Inflammatory macrophage treated with lipopolysaccharide for 4 hours (primary cell): ENCODE measurements at places on chromosomes 5 and 9.

DNA sequence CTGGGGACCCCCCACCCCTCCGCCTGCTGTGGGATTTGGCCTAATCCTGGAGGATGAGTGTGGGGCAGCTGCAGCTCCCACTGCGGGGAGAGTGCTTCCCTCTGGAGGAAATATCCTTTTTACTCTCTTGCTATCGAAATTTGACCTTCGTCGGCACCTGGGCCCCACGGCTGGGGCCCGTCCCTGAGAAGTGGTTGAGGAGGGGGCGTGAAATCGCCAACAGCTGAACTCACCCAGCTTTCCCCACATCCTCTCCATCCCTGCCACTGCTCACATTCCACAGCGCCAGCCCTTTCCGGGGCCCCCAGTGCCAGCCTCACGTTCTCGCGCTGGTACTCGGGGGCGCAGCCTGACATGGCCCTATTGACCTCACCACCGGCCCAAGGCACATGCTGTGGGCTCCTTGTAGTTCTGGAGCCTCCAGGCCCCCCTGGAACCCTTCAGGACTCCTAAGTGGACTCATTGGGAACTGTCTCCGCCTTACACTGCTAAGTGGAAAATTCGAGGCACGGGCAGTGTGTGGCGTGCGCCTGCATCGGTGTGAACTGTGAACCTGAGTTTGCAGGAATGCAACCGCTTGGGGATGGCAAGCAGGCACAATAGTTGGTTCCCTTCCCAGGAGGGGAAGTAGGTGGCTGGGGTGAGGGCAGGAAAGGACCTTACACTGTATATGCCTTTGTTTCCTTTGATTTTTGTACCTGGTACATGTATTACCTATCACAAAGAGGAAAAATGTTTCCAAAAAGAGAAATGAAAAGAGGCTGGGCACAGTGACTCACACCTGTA, 19.2 kb downstream of the FGFR4 start:
- no peak for DNase-seq

DNA sequence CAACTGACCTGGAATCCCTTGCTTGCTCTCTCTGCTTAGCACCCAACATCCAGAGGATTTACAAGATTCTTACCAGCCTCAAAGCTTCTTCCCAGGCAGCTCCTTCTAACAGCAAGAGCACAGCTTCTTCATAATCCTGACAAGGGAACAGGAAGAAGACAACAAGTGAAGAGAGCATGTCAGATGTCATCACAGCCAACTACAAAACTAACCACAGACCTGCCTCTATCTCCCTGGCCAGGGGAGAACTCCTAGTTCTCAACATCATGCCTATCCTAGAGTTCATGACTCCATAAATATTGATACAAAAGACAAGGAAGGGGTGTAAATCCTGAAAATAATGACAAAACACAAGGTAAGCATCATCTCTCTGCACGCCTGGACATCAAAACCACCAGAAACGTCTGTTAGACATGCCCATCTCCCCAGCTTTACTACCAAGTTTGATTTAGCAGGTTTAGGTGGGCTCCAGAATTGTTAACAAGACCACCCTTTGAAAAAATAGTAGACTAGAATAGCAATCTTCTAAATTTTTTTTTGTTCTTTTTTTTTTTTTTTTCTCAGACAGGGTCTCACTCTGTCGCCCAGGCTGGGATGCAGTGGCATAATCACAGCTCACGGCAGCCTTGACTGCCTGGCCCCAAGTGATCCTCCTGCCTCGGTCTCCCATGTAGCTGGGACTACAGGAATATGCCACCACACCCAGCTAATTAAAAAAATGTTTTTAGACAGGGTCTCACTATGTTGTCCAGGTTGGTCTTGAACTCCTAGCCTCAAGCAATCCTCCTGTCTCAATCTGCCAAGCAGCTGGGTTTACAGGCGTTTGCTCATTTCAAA, 20.2 kb downstream of the ACTL7A start:
- no peak for DNase-seq

DNA sequence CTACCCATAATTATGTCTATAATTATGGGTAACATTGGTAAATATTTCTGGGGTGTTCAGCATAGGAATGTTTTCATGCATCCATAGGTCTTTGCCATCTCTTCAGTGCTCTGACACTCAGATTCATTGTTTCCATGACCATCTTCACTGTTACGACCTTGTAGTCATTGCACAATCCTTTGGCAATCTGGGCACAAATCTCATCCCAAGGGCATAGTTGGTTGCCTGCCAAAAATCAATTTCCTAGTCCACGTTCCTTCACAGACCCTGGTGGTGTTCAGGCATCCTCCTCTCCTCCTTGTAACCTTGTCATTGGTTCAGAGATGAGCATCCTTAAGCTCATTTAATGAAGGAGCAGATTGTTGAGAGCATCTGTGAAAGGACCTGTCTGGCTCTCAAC, 1400.7 kb downstream of the CDH12 start:
- no peak for DNase-seq

DNA sequence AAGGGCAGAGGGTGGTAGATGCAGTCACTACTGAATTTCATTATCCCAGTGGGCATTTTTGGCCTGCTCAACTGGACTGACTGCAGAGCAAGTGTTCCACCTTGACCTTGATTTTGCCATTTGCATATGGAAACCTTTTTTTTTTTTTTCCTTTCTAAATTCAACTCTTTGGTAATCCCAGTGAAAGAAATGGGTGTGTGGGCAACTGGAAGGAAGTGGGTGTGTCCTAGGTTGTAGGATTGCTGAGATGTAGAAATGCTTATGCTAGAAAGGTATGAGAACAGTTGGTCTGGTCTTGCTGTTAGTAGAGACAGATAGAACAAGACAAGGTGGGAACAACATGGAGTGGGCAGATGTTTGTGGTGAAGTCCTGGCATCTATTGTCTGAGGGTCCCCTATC, 7.8 kb upstream of the IL12B start:
- peak; percentile 73 for DNase-seq

DNA sequence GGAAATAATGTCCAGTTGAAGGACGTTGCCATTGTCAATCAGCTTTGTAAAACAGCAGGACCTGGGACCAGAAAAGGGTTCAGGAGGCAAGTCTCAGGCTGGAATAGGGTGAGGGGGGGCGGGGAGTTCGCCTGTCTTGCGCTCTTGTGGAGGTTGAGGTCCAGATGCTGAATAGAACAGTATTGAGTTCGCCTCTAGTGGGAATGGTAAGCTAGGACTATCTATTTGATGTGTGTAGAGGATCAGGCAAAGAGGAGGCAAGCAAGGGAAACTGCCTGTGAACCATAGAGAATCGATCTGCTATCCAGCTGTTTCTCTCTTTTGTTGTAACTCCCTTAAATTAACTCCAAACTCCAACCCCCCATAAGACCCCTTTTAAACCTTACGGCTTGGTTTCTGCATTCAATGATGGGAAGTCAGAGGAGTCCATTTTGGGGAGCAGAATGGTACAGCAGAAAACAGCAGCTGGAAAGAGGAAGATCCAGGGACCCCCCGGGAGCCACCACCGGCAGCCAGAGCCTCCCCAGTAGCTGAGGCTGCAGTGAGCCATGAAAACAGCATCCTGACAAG, 133.7 kb downstream of the SLC28A3 start:
- DNase-seq = no peak

DNA sequence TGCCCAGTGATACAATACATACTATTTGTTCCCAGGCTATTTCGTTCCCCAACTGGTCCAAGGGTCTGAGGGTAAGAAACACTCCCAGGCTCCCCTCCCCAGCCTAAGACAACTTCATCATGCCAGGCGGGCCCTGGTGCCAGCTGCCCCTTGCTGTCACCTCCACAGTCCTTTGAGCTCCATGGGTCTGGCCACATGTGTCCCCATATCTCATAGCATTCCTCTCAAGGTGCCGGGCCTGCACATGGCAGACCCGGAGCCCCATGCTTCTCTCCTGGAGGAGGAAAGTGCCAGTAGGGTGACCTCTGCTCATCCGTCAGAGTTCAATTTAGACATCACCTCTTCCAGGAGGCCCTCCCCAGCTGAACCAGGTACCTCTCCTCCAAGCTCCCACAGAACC, 120.5 kb downstream of the C5orf15 start:
- DNase-seq = no peak

DNA sequence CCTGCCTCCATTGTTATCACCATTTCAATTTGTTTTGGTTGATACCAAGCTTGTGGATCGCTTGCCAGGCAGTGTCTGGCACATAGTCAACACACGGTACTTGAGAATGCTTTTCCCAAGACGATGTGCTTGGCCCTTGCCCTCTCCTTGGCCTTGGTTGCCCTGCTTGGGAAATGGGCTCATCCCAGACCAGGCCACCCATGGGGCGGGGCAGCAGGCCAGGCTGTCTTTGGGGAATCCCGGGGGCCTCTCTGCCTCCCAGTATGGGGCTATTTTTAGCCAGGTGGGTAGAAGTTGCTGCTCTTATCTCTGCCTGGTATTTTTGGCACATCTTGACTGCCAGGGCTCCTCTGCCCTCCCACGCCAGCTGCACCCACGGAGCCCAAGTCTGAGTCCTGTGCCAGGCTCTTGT, 49.9 kb downstream of the LMX1B start:
- no peak for DNase-seq

GRCh38 chr9:112586599-112587155, 100.0 kb downstream of the KIAA1958 start:
- no peak for DNase-seq

GRCh38 chr9:28289746-28290145, 716.5 kb upstream of the C9orf72 start:
- DNase-seq = no peak

GRCh38 chr5:33662722-33663427, 222.1 kb downstream of the TARS1 start:
- DNase-seq = no peak
